Activated naive CD8-positive, alpha-beta T cell treated with anti-CD3 and anti-CD28 coated beads, Interleukin-2, amount 10 ng/mL, durations not matched to agents 7 days and 5 days (primary cell): ENCODE measurements at places on chromosomes 6 and 20. TPM values are rescaled to one million over a fixed set of nuclear protein-coding genes. Genes with fewer than 3 reads are reported as not detected.

The DDO gene
- total RNA-seq = not detected

The PSORS1C2 gene
- total RNA-seq = not detected

The FOXC1 gene
- total RNA-seq = not detected

The CSE1L gene
- total RNA-seq = 69.8 TPM

The SNAP25 gene
- total RNA-seq = not detected

The NR2E1 gene
- not detected for total RNA-seq
